ENCODE measurements at places on chromosomes 3 and 15.

- no peak for DNase-seq
Measured at GRCh38 chr15:29787767-29788166, 34.5 kb downstream of the TJP1 start.

DNA sequence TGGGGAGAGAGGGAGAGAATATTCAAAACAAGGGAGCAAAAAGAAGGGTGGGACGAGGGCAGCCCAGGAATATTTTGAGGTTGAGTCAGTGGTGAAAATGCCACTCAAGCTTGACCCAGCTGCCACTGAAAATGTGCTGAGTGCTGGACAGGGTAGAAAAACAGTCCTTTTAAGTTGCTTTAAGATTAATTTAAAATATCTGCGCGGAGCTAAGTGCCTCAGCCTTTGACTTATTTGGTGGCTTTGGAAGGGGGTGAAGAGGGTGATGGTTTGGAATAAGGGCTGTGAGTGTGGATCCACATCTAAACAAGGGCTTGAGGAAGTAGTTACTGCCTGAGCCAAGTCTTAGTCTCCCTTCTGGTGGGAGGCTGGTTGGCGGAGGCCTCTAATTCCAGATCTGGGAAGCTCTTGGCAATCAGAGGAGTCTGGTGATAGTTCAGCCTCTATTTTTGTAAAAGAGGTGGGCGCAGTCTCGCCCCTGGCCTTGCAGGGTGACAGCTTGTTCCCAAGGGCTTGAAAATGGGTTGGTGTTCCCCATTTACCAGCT lies 280.8 kb upstream of the ROPN1 start:
- DNase-seq: no peak

DNA sequence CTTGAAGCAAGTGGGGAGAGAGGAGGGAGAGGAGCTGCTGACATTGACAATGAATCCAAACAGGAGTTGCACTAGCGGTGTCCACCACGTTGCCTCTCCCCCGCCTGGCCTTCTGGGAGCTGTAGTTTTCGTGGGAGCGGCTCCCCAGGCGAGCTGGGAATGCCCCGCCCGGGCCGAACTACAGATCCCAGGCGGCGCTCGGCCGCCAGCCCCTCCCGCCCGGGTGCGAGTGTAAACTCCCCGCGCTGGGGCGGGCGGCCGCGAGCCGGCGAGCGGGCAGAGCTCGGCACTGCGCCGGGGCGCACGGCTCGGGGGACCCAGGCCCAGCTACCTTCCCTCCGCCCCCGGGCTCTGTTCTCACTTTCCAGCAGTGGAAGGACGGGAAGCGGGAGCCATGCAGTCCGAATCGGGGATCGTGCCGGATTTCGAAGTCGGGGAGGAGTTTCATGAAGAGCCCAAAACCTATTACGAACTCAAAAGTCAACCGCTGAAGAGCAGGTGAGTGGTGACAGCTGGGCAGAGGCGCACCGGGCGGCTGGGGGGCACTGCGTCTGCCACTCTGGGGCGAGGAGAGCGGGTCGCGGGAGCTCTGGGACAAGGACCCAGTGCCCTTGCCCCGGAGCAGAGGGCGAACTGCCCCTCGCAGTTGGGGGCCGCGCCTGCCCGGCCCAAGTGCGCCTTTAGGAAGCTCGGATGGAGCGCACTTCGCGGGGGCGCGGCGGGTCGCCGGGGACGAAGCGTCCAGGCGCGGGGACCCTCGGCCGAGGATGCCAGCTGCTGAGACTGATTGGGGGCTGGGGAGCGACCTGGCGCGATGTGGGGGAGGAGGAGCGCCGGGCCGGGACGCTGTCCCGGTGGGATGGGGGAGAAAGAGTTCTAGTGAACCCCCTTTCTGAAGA lies at the start of gene MITF:
Gene MITF, plus strand, starts transcription at position 261 of the 899 bp plus-strand sequence. Its CDS starts 134 bp downstream, at position 395.
- peak; percentile 95 for DNase-seq

DNA sequence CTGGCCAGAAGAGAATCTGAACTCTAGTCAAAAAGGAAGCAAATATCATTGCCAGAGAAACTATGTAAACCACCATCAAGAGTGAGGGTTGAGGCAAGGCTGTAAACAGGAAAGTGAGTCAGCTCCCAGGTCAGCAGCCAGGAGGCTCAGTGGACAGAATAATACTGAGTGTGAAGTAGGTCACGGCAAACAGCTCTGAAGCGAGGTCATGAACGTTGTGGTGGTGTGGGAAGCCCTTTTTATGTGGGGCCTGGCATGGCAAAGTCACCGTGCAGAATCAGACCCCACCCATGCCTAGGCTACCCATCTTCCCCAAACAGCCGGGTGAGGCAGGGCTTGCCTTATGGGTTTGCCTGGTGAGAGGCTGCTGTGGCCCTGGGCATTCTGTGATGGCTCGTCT lies 43.9 kb downstream of the THBS1 start:
- DNase-seq: no peak

DNA sequence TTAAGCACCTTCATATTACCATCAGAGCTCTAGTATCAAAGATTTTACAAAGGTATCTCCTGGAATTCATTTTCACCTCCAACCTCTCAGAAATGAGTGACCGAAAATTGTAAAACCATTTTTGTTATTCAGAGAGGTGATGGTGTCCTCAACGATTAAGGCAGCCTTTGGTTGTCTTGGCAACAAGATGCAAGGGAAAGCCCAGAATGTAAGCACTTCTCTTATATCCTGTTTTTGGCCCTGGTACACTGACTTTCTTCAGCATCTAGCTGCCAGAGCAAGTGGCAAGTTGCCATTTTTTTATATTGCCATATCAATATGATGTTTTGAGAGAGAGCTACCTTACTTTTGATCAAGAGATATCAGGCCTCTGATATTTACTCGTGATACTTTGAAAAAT lies 384.9 kb upstream of the NECTIN3 start:
- no peak for DNase-seq

DNA sequence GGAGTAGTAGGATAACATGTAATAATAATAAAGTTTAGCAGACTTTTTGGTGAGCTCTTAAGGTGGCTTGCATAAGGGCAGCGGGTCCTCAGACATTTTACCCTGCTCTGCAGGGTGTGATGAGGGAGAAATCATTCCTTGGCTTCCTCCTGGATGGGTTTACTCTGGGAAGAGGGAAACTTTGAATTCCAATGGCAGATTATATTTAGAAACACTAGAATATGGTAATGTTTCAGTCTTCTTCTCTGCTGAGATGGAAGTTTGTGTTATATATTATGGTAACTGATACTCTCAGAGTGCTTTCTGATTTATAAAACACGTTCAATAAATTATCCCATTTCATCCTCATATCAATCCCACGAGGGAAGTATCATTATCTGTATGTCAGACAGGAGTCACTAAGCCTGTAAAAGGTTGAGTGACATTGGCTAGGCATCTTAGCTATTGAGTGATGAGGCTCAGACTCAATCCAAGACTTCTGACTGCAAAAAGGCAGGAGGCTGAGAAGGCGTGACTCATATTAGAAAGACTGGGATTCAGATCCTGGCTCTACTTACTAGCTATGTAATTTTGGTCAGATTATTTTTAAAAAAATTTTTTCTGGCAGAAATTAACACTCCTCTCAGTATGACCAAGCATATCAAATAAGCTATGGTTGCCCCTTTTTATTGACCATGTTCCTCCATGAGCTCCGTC lies 19.3 kb downstream of the PDIA5 start:
- DNase-seq: no peak

DNA sequence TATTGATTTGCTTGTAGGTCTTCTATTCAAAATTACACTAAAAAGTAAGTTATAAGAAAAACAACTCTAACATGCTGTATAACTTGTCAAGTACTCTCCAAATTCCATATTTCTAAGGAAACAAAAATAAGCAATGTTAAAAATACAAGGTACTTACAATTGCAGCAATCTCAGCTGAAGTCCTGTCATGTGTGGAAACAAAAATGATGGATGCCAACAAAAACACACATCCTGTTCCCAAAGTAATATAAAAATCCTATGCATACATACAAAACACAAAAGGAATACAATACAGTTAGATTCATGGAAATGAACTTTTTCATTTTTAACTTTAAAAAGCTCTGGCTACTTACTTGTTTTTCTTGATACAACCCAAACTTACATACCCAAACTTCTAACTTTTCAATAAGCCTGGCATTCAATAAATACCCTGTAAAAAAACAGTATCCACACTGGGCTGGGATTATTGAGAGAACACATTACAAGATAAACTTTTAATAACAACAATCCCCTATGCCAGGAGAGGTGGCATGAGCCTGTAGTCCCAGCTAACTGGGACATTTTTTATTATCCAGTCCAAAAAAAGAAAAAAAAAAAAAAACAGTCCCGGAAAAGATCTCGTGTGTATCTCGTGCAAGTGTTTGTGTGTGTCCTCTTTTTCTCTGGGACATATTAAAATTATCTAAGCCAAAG lies 14.7 kb downstream of the CMTM6 start:
- DNase-seq: no peak

GRCh38 chr3:84820906-84821305 lies 137.9 kb upstream of the CADM2 start:
- DNase-seq: no peak

DNA sequence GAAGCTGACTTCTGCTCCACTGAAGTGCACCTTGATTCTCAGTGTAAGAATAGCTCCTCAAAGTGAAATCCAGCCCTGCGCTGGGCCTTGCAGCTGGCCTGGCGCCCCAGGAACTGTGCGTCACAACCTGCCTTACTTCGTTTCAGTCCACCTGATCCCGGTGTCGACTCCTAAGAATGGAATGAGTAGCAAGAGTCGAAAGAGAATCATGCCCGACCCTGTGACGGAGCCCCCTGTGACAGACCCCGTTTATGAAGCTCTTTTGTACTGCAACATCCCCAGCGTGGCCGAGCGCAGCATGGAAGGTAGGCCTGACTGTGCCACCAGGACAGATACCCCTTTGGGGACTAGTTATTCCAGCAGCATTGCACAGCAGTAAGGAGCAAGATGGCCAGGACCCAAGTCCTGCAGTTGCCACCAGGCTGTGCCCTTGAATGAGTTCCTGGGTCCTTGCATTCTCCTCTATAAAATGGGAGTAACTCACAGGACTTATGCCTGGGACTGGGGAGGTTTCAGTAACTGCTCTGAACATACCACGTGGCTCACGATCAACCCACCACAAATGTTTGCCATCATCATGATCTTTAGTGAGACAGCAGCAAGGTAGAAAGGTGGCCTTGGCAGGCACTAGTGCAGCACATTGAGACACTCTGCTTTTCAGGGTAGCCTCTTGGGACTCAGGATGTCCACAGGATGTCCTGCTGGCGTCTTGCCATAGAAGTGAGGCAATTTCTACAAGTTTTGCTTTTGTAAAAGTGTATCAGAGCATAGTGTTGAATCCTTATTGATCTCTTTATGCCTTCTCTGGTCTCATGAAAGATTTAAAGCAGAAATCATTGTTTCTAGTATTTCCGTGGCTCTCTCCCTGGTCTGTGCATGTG lies 46.8 kb downstream of the PXYLP1 start:
- DNase-seq: no peak

DNA sequence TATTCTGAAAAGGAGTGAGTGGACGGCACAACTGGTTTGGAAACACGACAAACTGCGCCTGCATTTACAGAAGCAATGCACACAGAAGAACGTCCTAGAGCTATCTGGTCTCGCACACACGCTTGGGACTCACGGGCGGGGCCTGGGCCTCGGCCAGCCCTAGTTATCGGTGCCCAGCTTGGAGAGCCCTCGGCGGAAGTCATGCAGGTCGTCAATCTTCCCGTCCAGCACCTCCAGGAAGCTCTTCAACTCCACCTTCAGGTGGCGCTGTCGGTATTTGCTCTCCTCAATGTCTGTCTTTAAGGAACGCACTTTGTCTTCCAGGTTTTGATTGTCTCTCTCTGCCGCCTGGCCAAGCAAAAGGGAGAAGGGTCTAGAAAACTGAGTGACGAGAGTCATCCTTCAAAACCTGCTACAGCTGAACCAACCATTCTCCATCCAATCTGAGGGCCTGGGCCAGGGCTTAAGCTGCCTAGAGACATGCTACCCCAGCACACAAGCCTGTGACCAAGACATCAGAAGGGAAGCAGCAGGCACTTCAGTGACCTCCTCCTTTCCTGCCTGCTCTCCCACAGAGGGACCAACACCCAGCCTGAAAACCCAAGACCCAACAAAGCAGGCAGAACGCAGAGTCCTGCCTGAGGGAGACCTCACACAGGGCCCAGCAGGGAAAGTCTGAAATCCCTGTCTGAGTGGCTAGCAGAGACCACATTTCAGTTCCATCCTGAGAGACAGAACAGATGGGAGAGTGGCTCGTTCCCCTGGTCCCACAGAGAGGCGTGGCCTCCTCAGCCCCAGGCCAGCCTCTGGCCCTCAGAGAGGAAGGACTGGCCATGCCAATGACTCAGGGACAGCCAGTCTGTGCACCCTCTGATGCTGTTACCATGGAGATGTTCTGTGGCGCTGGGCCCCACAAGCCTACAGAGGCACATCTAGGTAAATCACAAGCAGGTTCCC lies 40.4 kb downstream of the WHAMM start:
- peak; percentile 70 for DNase-seq

GRCh38 chr3:127049393-127049792 lies 66.5 kb downstream of the PLXNA1 start:
- DNase-seq: no peak

DNA sequence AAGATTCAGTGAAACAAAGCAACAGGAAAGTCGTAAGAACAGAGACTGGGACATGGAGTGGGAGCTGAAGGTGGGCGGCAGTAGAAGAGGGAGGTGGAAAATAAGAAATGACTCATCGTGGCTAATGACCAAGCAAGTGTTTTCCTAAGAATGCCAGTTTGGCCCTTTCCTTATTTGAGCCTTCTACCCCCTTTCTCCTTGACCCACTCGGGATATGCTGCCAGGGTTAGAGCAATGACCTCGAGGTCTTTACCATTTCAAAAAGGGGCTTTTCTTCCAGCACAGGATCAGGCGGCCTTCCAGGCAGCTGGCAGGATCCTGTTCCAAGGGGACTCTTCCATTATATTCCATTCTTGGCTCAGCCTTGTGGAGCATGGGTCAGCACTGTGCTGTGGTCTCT lies 241.1 kb downstream of the RYR3 start:
- DNase-seq: no peak

- no peak for DNase-seq
Measured at GRCh38 chr3:103906304-103906703, 1460.4 kb upstream of the ALCAM start.

DNA sequence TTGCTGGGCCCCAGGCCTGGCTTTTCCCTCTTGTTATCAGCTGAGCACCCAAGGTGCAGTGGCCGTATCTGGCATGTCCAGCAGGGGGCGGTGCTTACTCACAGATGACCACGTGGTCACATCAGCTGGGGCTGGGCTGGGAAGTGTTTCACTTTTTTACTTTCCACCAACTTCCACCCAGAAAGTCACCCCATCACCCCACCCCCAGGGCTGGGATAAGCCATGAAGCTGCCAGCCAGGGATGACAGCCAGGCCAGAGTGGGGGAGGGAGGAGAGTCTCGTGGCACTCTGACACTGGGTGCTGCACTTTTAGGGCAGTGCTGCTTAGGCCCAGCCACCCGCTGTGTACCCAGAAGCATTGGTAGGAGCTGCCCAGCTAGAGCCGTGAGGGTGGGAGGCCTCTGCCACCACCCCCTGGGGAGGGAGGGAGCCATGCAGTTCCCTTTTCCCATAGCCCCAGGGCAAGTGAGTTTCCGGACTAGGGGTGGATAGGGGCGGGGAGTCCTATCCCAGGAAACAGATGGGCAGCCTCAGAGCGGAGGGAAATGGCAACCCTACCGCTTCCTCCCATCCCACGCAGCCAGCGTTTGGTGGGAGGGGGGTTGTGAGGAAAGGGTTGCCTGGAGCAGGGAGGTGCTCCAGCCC lies 6.1 kb downstream of the PPCDC start:
- peak; percentile 94 for DNase-seq

Data from muscle of back (tissue), 13 donors.